ENCODE measurements at places on chromosomes 13 and 19.

DNA sequence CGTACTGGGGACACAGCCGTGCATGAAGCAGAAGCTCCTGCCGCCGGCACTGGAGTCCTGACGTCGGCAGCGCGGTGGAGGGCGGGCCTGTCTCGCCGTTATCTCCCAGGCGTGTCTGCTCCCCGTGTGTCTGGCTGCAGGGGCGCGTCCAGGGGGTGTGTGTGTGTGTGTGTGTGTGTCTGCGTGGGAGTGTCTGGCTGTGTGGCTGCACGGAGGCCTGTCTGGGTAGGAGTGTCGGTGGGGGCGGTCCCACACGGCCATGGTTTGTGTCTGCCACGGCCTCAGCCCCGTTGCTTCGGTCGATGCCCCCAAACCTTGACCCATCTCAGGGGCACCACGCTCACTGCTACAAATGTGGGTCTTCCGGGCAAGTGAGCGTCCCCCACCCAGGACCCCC is 18.3 kb downstream of the ARID3A start:
- DNase-seq = no peak

DNA sequence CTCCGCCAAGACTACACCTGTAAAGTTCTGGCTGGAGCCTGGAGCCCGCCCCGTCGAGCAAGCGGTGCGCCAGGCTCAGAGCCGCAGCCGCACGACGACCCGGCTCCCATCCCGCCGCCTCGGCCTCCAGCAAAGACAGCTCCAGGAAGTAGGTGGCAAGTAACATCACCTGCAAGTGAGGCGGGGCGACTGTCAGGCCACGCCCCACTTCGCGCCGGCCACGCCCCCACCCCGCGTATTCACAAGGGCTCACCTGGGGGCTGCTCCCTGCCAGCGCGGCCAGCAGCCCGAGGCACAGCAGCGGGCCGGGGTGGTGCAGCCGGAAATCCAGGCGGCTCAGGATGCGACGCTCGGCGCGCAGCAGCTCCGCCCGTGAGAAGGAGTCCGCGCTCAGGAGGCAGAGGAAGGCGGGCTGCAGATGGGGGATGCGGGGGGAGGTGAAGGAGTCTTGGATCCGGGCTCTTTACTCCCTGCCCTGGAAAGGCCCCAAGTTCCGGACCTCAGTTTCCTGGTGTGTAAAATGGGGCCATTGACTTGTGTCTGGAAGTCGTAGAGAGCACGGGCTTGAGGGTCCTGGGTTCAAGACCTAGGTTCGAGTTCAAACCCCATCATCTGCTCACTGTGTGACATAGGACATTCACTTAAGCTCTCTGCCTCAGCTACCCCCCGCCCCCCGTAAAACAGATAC is 3.2 kb downstream of the CCNP start:
- DNase-seq = no peak

DNA sequence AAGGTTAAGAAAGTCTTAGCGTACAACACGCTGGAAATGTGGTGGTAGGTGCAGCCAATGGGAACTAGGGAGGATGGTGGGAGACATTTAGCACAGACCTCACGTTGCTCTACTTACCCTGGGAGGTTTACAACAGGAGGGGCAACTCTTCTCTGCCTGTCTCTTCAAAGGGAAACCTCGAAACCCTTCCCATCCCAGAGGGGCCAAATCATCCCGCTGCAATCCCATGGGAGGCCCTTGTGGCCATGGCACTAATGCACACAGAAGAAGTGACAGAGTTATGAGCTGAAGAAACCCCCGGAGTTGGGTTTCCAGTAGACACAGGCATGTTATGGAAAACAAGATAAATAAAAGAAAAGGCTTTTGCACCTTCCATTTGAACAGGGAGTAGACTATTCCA is 35.6 kb downstream of the SHISA2 start:
- no peak for DNase-seq

GRCh38 chr19:3375221-3376090 is 9.1 kb downstream of the NFIC start:
- no peak for DNase-seq

- no peak for DNase-seq
Observed at GRCh38 chr13:75197803-75198202, 284.2 kb downstream of the TBC1D4 start.

- DNase-seq = no peak
Observed at GRCh38 chr13:29480893-29481525, 114.5 kb downstream of the SLC7A1 start.

Data from GOT3 (cell line).